T-helper 2 cell (primary cell): ENCODE measurements at places on chromosomes 7 and 10.

- no peak for DNase-seq
Measured at GRCh38 chr7:19248681-19249080, 103.5 kb upstream of the FERD3L start.

DNA sequence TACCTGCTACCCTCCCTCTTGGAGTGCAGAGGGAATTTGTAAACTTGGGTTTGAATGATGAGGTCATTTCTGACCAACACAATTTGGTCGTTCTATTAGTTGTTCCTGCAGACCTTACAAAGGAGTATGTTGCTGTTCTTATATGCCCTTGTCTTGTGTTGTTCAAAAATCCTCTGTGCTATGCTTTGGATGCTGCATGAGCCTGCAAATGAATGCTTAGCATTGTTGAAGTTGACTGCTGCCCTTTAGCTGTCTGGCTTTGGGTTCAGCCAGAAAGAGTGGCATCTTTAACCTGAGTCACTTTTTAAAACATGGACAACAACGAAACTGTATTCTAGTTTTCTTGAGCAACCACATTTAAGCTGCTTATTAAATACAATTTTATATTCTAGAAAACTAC is 80.3 kb downstream of the SND1 start:
- no peak for DNase-seq

DNA sequence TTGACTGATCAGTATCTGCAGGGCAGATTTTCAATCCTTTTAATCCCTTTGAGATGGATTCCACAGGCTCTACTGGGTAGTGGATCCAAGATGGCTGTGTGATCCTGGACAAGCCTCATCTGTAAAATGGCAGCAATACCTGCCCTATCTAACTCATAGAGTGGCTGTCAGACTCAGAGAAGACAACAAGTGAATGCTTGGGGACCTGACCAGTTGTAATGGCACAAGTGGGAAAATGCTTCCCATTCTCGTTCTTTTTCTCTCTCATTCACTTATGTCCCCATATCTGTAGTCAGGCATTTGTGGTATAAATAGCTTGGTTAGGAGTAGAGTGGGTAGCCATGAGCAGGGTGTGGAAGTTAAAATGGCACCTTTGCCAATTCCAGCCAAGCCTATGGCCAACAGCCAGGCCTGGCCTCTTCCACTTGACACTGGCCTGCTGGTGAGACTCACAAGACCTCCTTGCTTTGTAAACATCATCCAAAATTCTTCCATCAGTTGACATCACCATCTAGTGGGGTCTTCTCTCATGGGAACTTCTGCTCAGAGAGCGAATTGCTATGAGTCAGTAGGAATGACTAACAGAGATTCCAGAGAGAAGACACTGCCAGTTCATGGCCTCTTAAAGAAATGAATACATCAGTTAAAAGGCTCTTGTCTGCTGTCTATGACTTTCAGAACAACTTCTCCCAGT is 150.1 kb downstream of the PLPP4 start:
- DNase-seq = no peak

- DNase-seq = no peak
Measured at GRCh38 chr7:102404005-102404861, 8.1 kb downstream of the PRKRIP1 start.

GRCh38 chr10:100750291-100751210 is 5.2 kb downstream of the PAX2 start:
- no peak for DNase-seq

GRCh38 chr7:130894146-130894908 is 160.3 kb upstream of the KLF14 start:
- DNase-seq = no peak

DNA sequence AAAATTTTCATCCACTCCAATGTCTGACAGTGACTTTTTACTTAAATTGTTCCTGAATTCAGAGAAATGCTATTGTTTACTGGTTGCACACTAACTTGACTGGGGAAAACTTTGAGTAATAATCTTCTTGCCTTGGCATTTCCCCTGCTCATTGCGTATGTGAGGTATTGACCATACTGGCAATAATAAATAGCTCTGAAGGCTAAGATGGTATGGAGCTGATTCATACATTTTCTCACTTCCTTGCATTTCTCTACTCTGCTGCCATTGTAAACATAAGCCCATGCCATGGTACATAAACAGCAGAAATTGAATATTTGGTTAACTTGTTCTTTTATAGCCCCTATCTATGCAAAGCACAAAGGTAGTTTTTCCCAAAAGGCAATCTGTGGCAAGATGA is 290.0 kb downstream of the RNLS start:
- no peak for DNase-seq

GRCh38 chr7:141102436-141102835 is 28.6 kb downstream of the TMEM178B start:
- DNase-seq = no peak

- DNase-seq = no peak
Measured at GRCh38 chr10:93436591-93437085, 45.5 kb downstream of the MYOF start.

DNA sequence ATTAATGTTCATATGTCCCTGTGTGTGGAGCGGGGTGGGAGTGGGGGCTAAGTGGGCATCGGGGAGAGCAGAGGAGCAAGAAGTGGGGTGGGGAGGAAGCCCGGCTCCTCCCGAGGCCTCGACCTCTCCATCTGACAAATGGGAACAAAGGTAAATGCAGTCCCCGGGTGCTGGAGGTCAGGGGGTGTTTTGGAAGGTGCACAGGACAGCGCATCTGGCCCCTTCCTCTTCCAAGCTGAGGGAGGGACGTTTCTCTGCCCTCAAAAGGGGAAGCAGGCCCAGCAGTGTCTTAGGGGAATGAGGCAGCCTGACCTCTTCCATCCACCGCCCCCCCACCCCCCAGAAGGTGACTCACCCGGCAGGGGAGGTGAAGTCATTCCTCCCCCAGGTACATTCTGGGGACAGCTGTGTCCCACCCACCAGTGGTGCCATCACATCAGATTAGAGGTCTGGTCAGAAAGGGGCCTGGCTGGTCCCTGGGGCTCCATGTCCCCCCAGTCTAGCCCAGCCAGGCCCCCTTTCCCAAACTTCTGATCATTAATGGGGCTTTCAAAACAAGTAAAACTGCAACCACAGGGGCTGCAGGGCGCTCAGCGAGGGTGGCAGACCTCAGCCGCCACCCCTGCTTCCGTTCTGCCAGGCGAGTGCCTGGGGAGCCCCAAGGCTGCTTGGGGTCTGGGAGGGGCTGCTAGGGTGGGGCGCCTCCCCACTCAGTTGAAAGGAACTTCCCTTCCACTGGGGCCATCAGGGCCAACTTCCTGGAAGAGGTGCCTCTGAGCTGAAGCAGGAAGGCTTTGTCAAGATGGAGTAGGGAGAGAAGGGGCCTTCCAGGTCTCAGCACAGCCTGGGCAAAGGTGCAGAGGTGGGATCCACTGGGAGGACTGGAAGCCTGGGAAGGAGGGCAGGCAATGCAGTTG is 10.8 kb downstream of the LFNG start:
- peak; percentile 93 for DNase-seq

DNA sequence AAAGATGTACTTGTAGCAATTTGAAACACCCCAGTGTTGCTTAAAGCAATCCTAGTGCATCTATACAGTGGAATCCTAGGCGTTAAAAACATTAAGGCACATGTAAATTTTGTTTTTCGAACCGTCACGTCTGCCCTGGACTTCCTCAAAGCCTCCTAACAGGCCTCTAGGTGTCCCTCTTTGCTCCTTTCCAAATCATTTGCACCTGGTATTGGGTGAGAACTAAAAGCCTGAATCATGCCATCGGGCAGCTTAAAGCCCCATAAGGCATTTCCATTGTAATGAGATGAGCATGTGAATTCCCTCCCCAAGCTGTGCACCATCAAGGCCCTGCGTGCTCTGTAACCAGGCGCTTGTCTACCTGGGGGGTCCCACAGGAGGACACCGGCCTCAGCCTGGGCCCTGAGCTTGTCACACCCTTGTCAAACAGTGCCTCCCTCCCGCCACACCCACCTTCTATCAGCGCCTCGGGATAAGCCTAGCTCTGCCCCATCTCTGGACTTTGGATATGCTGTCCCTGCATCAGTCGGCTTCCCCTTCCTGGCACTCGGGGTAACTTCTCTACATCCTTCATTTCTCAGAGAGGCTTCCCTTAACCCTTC is 89.2 kb downstream of the WDR11 start:
- DNase-seq = no peak

DNA sequence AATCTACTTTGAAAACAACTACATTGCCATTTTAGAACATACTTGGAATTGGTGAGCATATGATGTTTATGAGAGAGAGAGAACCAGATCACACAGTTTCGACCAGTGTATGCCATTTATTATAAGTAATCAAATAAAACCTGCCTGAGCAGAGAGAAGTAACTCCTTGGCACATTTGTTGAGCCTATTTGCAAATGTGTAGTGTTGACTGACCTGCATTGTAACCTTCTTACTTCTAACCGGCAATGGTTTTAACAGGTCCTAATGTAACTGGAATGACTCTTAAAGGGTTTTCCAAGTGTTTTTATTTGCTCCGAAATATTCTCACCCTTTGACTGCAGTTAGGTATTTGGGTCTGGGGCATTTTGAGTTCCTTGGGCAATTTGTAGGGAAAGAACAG is 167.6 kb downstream of the POU6F2 start:
- DNase-seq = no peak

DNA sequence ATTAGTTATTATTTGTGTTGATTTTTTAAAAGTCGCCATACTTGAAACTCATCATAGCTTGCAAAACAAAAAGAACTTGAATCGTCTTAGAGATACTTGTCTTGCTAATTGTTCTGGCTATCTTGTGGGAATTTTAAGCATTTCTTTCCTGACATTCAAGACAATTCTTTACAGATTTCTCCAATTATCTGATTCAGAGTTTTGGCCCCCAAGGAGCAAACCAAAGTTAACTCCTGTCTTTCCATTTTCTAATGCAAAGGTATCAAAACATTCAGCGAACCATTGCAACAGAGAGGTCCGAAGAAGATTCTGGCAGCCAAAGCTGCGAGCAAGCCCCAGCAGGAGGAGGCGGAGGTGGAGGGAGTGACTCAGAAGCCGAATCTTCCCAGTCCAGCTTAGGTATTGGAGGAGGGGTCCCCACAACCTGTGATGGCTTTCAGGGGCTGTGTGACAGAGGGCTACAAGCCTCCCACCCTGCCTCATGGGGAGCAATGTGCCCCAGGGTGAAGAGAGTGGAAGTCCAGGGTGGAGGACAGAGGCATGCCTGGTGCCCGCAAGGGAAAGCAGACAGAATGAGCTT is 119.4 kb upstream of the STK17A start:
- DNase-seq = no peak

- no peak for DNase-seq
Measured at GRCh38 chr7:32500922-32501341, 5.6 kb downstream of the AVL9 start.

- DNase-seq = no peak
Measured at GRCh38 chr7:8436965-8437364, 3.6 kb downstream of the NXPH1 start.

DNA sequence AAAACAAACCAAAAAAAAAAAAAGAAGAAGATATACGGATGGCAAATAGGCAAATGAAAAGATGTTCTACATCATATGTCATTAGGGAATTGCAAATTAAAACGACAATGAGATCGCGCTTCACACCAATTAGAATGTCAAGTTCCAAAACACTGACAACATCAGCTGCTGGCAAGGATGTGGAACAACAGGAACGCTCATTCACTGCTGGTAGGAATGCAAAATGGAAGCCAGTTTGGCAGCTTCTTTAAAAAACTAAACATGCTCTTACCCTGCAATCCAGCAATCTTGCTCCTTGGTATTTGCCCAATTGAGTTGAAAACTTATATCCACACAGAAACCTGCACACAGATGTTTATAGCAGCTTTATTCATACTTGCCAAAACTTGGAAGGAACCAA is 34.8 kb downstream of the CALML5 start:
- DNase-seq = no peak

DNA sequence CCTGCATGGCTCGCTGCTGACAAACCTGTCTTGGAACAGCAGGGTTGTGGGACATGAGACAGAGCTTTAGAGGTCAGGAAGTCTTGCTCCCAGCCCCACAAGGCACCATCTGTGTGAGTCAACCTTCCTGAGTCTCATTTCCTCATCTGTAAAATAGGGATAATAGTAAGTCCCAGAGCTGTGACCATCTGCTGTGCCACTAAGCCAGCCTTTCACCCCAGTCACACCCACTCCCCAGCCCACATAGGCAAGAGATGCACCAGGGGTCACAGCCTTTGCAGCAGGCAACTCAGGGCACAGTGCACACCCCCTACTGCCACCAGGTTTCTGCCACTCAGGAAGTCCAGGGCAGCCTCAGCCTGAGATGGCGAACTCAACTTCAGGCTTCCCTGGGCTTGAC is 29.4 kb upstream of the CDH23 start:
- no peak for DNase-seq

DNA sequence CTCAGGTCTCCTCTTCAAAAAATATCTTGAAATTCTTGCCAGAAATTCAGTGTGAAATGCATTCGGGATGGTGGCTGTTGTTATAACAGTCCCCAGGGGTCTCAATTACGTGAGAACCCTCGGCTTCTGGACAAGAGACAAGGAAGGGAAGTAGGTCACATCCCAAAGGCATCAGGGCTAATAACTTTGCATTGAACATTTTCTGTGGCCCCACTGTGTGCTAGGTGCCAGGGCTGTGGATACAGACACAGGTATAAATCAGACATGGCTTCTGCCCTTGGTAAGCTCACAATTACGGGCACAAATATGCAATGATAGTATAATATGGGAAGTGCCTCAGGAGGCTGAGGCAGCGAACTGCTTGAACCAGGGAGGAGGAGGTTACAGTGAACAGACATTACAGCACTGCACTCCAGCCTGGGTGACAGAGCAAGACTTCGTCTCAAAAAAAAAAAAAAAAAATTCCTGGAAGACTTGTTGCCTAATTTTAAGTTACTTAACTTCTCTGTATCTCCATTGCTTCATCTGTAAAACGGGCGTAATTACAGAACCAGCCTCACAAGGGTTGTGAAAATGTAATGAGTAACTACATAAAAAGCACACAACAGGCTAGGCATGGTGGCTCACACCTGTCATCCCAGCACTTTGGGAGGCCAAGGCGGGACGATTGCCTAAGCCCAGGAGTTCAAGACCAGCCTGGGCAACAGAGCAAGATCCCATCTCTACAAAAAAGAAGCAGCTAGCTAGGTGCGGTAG is 2.5 kb upstream of the RHBDD2 start:
- no peak for DNase-seq

- no peak for DNase-seq
Measured at GRCh38 chr10:120657371-120657770, 193.8 kb upstream of the WDR11 start.

- no peak for DNase-seq
Measured at GRCh38 chr7:80916770-80917741, 1.8 kb downstream of the SEMA3C start.

GRCh38 chr7:12322903-12323300 is 80.8 kb downstream of the VWDE start:
- no peak for DNase-seq
